ENCODE measurements at places on chromosomes 2 and 18.
A peak's percentile ranks its signal among the peaks of the same experiment; 100 is the strongest.

- no peak for DNase-seq
Observed at GRCh38 chr2:2879781-2880180, 497.8 kb downstream of the EIPR1 start.

DNA sequence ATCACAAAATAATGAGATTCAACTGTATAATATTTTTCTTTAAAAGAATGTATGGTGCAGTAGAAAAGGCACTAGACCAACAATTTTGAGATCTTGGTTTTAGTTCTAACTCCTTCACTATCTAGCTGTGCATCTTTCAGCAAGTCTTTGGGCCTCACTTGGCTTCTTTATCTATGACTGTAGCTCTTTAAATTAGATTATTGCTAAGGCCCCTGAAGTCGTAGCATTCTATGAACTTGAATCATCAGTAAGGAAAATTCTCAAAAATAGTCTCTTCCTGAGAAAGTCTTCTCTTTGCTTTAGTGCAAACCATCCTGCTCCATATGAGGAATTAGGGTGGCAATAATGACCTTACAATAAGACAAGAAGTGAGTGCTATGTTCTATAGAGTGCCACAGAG lies 140.4 kb downstream of the FTCDNL1 start:
- no peak for DNase-seq

- DNase-seq = no peak
Observed at GRCh38 chr18:7170292-7170691, 52.7 kb upstream of the LAMA1 start.

DNA sequence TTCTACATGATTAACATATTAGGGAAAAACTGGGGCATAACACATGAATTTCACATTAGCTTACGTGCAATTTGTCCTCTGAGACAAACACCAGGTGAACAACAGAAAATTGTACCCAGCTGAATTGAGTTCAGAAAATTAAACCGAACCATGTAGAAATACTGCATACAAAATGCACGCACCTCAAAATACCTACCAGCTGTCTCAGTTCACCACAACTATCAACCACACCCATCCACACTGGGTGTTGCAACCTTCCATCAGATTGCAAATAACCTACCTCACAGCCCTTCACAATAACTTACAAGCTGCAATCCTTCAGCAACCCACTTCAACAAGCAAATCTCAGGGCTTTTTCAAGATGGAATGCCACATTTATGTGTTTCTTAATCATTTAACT lies 55.9 kb downstream of the UNC50 start:
- DNase-seq = peak; percentile 82

DNA sequence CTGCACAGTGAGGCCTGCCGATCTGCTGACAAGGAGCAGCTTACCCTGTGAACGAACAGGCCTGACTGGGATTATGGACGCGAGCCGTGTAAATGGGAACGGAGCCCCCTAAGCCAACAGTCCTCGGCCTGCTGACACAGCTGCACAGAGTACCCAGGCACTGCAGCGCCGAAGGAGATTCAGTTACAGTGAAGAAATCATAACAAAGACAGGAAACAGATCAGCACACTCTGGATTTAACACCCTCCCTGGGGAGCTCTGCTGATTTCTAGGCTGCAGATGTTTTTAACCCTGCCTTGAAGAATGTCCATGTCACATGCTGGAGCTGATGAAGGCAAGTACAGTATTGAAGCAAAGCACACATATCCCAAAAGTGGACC lies 43.4 kb downstream of the COLEC12 start:
- DNase-seq = no peak

DNA sequence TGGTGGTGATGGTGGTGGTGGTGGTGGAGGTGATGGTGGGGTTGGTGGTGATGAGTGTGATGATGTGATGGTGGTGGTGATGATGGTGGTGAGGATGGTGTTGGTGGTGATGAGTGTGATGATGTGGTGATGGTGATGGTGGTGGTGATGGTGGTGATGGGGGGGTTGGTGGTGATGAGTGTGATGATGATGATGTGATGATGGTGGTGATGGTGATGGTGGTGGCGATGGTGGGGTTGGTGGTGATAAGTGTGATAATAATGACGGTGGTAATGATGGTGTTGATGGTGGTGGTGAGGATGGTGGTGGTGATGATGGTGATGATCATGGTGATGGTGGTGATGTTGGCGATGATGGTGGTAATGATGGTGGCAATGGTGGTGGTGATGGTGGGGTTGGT lies 67.7 kb downstream of the RRM2 start:
- no peak for DNase-seq

DNA sequence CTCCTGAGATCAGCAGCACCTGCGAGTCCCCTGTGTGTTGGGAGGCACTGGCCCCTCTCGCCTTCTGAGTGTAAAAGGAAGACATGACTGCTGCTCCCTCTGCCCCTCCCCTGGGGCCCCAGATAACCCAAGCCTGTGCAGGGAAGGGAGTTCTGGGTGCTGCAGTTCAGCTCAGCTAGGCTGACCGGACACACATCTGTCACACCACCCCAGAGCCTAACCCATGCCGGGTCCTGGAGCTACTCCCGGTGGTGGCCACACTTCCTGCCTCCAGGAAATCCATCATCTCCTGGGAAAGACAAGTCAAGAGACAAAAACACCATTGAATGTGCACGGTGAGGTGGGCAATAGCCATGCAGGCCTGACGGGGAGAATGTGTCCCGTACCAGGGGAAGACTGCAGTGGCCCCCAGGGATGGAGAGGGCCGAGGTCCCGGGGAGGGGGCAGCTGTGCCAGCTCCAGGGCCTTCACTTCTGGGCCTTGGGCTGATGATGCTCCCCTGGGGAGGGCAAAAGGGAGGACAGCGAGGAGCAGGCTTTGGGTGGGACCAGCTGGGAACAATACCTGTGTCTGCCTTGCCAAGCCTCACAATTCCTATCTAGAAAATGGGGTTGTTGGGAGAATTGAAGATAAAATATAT lies 210.6 kb downstream of the TFCP2L1 start:
- no peak for DNase-seq

DNA sequence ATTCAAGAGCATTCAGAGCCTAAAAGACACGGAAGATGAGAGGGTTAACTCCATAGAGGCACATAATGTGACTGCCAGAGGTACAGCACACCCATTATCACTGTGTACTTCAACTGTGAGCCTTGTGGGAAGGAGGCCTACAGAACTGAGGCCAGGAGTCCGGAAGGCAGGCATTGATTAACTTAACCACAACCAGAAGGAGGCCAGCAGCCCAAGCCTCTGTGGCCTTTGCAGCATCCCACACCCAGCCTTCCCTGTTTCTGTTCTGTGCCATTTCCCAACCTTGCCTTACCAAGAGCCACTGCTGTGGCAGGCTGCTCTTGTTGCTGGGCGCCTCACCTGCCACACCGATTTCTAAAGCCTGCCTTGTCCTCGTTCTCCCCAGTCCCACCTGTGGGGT lies 27.2 kb downstream of the SIGLEC15 start:
- no peak for DNase-seq

DNA sequence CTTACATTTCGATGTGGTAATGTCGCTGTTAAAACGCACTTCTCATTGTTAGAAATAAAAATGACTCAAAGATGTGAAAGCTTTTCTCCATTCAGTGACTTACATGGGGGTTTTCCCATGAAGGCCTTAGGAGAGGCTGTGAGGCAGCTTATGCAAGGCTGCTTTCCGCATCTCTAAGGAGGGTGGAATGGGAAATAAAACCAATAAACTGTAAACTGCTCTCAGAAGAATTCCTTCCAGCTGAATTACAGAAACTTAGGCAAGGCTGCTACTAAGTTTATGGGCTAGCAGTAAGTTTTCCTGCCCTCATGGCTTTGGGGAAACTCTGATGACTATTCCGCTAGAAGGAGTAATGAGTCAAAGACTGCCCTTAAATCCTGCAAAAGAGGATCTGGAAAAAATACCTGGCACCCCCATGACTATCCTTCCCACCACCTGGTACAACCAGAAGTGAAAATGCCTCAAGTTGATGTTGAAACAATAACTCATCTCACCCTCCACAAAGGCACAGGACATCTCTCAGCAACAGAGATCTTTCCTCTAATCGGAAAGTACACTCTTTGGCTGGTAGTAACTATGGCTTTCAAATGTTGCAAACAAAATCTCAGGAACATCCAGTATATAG lies 97.7 kb upstream of the SMAD7 start:
- no peak for DNase-seq

DNA sequence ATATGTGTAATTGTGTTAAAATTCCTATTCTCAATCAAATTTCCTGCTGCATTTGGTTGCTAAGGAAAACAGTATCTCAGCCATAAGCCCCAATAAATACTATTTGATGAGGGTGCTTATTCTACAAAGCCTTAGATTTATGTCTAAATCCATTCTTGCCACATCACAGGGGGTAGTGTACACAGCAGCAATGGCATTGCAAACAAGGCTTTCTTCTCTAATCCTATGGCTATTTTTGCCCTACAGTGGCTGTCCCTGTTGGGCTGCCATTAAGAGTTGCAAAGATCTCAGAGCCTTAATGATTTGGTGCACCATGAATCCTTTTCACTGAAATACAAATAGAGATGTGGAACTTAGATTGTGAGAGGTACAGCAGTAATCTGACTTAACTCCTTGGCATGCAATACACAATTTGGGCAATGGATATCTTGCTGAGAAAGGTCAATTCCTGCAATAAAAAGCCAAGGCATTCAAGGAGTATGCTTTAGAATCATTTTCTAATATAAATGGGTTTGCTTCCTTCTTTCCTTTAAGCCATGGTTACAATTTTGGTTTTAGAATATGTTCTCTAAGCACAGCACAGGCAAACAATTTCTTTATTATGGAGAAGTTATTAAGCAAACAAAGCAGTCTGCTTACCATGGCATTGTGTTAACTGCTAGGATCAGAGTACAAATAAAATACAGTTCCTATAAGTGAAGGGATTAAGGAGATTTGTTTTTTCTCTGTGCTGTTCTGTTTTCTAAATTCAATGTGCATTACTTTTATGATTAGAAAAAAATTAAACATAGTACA lies 69.8 kb upstream of the CD302 start:
- no peak for DNase-seq

GRCh38 chr18:59228351-59228750 lies 8.4 kb downstream of the GRP start:
- no peak for DNase-seq

GRCh38 chr2:28552045-28552823 lies 56.4 kb downstream of the PLB1 start:
- no peak for DNase-seq

DNA sequence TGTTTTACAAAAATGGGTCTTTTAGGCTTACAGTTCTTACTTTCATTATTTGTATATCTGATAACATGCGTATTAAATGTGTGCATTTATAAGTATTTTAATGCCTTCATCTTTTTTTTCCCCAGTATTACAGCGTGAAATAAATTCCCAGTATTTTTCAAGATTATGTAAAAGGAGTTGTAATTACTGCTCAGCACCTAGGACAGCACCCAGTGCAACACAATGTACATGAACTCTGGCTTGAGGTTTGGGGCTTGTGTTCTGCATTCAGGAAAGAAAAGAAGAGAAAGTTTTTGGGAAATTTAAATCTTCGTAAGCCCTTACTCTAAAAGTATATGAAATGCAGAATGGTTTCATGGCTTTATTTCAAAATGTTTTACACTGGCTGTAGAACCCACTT lies 16.7 kb downstream of the ZNF638 start:
- DNase-seq = no peak

GRCh38 chr18:2597639-2598038 lies 26.3 kb downstream of the NDC80 start:
- peak; percentile 31 for DNase-seq

DNA sequence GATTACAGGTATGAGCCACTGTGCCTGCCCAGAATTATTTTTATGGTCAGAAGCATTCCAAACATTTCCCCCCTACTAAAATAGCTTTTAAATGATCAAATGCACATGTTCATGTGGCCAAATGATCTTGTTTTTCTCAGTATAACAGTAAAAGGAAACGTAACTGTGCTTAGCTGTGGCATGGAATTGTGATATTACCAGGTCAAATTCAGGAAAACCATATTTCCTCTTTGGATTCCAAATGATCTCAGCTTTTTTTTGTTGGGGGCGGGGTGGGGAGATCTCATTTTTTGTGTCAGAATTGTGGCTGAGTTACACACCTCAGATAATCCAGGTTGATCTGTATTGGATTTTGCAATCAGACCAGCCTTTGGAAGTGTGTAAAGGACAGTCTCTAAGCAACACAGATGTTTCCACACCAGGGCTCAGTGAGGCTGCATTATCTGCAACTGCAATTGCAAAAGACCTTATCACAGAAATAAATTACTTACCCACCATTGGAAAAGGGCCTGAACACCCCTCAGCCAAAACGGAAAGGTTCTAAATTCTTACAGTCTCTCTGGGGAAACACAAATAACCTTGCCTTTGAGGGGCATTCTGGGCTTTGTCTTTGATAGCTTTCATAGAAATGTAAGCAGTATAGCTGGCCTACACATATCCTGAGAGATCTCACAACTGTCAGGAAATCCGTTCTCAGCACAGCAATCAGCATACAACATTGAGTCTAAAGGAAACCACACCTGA lies 8.4 kb downstream of the CASP10 start:
- peak; percentile 60 for DNase-seq

DNA sequence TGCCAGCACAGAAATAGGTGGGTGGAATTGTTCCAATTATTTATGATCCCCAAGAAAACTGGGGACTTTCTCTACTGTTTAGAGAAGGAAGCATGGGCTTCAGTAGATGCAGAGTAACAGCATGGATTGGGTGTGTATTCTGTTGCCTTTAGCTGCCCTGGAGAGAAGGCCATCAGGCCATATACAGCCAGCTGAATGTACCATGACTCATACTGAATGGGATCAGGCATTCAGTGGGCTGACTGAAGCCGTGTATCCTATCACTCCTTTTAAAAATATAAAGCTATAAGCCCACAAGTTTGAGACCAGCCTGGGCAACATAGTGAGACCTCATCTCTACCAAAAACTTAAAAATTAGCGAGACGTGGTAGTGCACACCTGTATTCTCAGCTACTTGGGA lies 16.7 kb upstream of the PLEKHM3 start:
- no peak for DNase-seq

DNA sequence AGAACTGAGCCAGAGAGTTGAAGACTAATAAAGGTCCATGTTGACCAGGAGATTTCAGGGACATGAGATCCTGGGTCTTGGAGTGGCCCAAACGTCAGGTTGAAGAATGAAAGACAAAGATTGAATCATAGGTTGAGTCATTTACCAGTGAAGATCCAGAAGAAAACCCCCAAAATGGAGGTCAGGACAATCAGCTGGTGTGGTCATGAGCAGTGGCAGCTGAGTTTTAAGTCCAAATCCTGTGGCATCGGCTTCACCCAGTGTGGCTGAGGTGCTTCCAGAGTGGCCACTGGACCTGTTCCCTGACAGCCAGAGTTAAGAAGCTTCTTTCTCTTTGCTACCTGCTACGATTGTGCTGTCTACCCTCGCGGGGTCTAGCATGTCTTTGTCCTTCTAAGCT lies 234.0 kb downstream of the BCL2 start:
- DNase-seq = no peak

DNA sequence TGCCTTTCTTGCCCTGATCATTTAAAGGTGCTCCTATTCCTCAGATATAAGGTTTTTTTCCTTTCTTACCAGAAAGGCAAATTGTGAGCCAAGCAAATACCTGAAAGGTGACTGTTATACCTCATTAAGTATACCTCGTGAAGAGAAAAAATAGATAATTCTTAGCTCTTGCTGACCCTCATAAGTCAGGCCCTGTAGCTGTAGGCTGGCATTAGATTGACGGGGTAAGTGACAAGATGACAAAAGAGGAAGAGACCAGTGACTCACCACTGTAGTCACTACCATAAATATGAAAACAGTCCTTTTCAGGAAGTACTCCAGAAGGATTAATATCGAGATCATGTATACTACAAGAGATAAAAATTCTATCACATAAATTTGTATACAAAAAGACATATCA lies 104.6 kb downstream of the PTPN4 start:
- no peak for DNase-seq

- no peak for DNase-seq
Observed at GRCh38 chr2:31241625-31242270, 7.8 kb downstream of the EHD3 start.

GRCh38 chr2:142940606-142941223 lies 63.3 kb downstream of the KYNU start:
- DNase-seq = no peak
